H4 (cell line): ENCODE measurements at places on chromosomes 3 and 15.

GRCh38 chr15:79193549-79193948 lies 89.0 kb upstream of the ANKRD34C start:
- DNase-seq, result no peak

DNA sequence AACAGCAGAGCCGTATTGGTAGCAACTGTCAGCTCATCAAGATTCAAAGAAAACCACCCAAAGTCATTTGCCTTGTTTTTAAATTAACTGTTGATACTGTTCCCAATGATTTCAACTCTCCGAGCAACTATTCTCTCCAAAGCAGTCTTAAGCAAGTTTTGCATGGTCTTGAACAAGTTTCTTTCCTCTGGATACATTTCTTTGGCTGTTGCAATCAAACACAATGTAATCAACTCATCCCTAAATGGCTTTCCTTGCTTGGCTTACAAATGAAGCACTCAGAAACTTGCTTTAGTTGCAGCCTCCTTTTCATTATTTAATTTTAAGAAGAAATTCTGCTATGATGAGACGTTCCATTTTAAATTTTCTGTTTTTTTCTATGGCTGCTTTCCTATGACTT lies 15.5 kb upstream of the MUC13 start:
- no peak for DNase-seq

GRCh38 chr3:60920519-60920918 lies 330.7 kb downstream of the FHIT start:
- no peak for DNase-seq

DNA sequence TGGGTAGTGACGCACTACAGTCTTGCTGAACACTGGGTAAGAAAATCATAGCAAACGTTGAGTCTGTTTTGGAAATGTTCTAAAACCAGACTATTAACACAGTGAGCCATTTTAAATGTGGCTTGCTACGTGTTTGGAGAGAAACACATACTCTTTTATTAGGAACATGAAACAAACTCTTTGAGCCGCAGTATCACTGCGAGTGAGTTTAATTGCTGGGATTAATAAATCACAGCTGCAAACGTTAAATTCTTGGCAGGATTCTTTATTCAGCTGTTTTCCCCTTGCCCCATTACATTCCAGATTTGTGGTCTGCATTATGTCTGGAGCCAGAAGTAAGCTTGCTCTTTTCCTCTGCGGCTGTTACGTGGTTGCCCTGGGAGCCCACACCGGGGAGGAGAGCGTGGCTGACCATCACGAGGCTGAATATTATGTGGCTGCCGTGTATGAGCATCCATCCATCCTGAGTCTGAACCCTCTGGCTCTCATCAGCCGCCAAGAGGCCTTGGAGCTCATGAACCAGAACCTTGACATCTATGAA lies 33.6 kb downstream of the BTD start:
- no peak for DNase-seq

DNA sequence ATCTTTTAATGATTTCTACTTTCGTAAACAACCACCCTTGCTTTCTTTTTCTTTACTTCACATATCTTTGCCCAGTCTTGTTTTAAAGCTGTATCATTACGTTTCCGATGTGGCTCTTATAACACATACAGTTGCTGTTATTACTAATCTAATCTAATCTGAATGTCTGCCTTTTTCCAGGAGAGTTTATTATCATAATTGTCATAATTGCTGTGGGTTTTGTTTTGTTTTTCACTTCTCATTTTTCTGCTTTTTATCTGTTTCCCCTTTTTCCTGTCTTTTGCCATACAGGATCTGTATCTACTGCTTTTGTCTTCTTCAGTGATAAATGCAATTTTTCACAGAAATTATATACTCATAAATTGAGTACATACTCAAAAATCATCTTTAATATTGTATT lies 24.9 kb downstream of the HACL1 start:
- DNase-seq, result no peak

- peak; percentile 42 for DNase-seq
Measured at GRCh38 chr3:77254967-77255831, 215.3 kb downstream of the ROBO2 start.

DNA sequence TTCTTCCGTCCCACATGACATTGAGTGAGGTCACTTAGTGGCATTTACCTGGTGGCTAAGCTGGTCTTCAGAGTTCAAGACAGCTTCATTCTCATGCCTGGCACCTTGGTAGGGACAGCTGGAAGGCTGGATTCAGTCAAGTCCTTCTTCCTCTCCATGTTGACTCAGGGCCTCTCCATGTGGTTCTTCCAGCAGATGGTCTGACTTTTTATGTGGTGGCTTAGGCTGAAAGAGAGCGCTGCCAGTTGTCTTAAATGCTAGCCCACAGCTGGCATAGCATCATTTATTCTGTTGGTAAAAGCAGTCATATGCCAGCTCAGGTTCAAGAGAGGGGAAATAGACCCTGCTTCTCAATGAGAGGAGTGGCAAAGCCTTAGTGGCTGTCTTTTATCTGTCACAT lies 53.0 kb upstream of the CTDSPL start:
- no peak for DNase-seq

DNA sequence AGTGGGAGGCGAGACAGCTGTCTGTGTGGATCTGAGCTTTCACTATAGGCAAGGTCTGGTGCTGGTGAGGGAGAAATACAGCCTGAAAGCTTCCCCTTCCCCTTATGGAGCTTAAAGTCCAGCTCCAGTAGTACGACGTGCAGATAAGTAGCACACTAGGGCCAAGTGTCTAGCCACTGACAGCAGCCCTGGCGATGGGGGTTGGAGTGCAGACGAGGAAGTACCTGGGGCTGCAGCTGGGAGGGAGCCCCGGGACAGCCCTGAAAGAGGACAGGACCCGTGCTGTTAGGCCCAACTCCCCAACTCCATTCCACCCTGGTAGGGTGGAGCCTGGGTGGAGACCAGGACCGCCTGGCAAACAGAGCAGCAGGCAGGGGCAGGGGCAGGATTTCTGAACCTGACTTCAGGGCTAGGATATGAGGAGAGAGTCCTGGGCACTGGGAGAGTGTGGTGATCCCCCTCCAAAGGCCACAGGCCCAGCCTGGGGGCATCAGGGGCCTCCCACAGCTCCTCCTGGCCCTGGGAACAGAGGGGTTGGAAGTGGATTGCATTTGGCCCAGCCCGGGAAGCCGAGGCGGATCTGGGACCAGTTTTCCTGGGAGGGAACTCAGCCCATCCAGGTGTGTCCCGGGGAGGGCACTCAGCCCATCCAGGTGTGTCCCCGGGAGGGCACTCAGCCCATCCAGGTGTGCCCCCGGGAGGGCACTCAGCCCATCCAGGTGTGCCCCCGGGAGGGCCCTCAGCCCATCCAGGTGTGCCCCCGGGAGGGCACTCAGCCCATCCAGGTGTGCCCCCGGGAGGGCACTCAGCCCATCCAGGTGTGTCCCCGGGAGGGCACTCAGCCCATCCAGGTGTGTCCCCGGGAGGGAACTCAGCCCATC lies 42.8 kb downstream of the BDH1 start:
- no peak for DNase-seq

DNA sequence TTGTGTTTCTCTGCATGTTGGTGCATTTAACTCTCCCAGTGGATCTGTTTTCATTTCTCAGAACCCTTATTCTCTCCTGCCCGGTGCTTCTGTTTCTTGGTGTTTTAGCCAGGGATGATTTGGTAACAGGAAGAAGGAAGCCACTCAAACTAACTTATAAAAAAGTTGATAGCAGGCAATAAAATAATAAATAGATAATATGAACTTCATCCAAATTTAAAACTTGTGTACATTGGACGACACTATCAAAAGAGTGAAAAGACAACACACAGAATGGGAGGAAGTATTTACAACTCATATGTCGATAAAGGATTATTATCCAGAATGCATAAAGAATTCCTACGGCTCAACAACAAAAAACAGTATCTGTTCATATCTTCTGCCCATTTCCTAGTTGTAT lies 37.3 kb upstream of the CHRNA7 start:
- no peak for DNase-seq

DNA sequence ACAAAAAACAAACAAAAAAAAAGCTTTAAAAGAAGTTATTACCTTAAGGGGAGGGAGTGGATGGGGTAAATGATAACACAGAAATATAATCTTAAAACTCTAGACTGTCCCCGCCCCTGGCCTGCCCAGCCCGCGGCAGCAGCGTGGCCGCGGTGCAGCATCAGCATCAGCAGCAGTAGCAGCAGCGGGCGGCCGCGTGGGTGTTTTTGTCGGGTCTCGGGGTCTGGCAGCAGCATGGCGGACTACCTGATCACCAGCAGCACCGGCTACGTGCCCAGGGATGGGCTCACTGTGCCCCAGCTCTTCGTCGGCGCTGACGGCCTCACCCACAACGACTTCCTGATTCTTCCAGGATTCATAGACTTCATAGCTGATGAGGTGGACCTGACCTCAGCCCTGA lies 80.0 kb upstream of the ANKRD28 start:
- DNase-seq, result no peak

GRCh38 chr15:39022532-39023305 lies 458.1 kb upstream of the RASGRP1 start:
- no peak for DNase-seq

DNA sequence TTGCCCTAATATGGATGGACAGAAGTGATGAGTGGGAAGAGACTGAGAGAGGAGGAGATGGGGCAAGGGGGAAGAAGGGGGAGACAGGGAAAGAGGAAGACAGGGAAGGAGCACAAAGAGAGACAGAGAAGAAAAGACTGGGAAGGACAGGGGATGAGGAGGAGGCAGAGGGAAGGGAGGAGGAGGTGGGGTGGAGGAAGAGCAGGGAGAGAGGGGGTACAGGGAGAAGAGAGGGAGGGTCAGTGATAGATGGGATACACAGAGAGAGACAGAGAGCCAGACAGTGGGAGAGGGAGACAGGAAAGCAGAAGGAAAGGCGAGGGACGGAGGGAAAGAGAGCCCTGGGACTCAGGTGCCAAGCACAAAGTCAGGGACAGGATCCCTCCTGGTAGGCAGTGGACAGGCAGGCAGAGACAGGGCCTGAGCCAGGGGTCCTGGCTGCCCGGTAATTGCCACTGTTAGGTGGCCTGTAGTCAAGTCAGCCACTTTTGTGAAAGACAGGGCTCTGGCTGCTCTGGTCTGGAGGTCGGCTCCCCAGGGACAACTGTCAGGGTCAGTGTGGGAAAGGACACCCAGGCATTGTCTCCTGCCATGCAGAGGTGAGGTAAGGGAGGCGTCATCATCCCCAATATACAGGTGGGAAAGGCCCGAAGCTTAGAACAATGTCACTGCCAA lies 9.8 kb downstream of the VILL start:
- no peak for DNase-seq

GRCh38 chr15:90871139-90871715 lies 2.8 kb downstream of the FURIN start:
- DNase-seq, result no peak

DNA sequence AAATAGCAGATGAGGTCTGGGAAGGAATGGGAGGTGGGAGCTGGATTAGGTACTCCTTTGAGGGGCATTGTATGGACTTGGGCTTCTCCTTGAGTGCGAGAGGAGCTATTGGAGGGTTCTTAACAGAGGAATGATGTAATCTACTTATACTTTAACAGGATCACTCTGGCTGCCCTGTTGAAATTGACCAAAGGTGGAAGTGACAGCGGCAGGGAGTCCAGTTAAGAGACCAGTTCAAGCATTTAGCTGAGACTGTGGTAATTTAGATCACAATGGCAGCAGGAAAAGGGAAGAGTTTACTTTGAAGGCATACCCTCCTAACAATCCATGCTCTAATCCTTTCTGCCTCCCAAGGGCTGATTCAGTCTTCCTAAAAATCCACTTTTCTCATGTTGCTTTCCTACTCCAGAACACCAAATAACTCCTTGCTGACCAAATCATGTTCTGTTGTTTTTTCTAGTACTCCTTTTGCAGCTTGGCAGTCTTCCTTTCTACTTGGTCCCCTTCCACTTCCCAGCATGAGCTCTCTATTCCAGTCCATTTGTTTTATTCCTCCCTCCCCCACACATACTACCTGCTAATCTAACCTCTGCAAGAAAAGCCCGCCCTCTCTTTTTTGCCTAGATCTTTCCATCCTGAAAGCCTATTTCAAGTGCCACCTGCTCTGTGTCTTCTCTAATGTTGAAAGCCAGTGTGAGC lies 139.4 kb downstream of the NECTIN3 start:
- DNase-seq, result no peak

GRCh38 chr3:142852009-142852408 lies 36.9 kb downstream of the PCOLCE2 start:
- no peak for DNase-seq

GRCh38 chr3:58041826-58042324 lies 33.7 kb downstream of the FLNB start:
- DNase-seq, result peak; percentile 86

DNA sequence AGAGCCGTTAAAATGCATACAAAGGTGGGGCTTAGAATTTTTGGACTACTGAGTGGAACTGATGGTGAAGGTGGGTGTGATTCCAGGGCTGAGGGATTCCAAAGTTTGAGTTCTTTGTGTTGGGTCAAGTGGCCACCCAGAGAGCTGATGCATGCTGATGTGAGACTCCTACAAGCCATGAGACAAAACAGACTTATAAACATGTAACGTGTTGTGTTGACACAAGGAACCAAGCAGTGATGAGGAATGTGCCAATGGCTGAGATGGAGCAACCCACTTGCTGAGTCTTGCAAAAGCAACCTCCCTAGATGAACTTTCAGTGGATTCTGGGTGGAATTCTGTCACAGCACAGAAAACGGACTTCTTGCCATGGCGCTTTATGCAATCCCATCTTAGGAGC lies 289.0 kb downstream of the TLE3 start:
- peak; percentile 63 for DNase-seq

DNA sequence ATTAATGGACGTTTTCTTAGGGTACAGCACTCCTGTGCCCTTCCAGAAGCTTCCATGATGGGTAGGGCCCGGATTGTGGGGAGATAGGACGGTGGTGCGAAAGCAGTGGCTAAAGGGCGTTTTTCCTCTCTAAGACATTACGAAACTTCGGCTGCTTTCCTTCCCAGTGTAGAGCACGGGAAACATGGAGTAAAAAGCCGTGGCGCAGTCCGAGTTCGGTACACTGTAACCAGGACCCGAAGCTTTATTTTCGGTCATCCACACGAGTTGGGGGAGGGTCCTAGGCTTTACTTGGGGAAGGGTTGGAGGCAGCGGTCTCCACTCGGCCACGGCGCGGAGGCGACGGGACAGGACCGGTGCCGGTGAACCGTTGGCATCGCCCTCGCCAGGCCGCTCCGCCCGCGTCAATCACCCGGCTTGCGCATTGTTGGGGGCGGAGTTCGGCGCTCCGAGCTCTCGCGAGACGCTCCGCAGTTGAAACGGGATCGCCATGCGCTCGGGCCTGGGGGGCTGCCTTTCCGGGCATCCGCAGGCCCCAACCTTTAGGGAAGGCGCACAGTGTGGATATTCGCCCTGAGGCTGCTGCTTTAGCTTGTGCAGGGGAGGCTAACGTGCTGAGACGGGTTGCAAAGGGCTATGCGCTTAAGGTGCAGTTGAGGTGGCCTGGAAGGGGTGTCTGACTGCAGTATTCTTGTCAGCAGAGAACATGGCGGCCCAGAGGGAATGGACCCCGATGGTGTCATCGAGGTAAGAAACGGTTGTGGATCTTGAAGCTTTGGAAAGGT lies 546 bp downstream of the EIF4A2 start:
- DNase-seq, result peak; percentile 69

GRCh38 chr3:70546679-70547078 lies 234.2 kb upstream of the MDFIC2 start:
- no peak for DNase-seq

GRCh38 chr3:69292959-69293574 lies 92.8 kb downstream of the FRMD4B start:
- no peak for DNase-seq

GRCh38 chr15:64048781-64049460 lies 2.6 kb upstream of the DAPK2 start:
- no peak for DNase-seq
